ENCODE measurements at places on chromosomes 7 and 10.

GRCh38 chr7:35823440-35823839 is 22.6 kb downstream of the SEPTIN7 start:
- no peak for DNase-seq

DNA sequence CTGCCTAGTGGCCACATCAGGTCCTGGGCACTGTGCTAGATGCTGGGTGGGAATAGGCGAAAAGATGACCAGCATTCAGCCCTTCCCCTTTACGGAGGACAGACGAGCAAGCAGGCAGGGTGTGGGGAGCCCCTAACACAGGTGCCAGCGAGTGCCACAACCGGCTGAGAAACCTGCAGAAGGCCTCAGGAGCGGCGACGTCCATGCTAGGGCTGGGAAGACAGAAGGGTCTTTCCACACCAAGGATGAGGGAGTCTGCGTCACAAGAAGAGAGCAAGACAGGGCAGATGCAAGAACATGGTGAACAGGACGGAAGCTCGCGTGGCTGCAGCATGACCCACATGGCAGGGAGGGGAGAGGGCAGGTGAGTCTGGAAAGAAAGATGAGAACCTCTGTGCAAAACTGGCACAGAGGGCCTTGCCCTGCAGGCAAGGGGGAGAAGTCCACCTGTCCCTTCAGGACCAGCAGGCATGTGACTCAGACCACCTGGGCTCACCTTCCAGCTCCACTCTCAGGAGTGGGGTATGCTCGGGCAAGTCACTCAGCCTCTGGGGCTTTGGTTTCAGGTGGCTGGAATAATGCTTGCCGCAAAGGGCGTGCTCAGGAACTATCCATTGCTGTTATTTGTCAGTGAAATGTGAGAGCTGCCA is 36.6 kb downstream of the KCNH2 start:
- DNase-seq: no peak

- no peak for DNase-seq
Observed at GRCh38 chr7:5418285-5418582, 5.4 kb downstream of the TNRC18 start.

- peak; percentile 27 for DNase-seq
Observed at GRCh38 chr7:103989785-103990767, 618 bp upstream of the RELN start.

- DNase-seq: peak; percentile 53
Observed at GRCh38 chr10:19302117-19302516, 253.5 kb downstream of the MALRD1 start.

DNA sequence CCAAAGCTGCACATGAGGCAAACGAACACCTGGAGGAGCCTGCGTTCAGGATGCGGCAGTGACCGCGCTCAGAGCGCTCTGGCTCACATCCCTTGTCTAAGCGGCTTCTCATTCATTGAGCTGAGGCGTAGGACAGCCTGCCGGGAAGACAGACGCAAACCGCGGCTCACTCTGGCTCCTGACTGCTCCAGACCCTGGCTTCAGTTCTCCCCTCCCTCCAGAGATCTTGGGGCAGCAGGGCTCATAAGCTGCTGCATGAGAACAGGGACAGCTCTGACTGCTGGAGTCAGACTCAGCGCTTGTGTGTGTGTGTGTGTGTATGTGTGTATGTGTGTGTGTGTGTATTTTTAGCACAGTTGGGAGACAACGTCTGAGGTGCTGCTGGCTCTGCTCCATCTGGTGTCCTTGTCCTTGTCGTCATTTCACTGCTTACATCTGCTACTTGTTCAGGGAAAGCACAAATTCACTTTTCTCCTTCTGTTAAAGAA is 15.8 kb upstream of the LYZL2 start:
- peak; percentile 56 for DNase-seq

DNA sequence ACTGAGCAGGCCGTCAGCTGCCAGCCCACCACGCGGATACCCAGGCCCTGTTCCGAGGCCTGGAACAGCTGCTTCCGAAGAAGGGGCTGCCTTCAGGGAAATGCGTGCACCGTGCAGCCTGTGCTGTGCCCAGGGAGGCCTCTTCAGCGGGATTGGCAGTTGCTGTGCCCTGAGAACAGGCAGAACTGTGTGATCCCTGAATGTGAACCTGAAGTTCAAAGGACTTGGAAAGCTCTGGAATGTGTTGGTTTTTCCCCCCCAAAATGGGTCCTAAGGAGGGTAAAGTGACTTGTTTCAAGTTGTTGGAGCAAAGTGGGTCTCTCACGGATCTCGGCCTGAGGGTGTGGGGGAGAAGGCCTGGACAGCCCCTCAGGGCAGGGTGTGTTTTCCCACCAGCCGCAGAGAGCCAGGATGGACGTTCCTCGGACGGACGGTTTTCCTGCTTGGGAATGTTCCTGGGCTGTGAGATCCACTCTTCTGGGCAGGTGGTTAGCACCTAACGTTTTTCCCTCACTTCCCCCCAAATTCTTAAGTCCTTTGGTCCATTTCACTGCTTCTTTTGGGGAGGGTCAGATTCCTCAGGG is 2.1 kb downstream of the SPRN start:
- DNase-seq: no peak

- DNase-seq: no peak
Observed at GRCh38 chr7:158077934-158078910, 509.4 kb downstream of the PTPRN2 start.
